ENCODE measurements at places on chromosomes 7 and 10.

DNA sequence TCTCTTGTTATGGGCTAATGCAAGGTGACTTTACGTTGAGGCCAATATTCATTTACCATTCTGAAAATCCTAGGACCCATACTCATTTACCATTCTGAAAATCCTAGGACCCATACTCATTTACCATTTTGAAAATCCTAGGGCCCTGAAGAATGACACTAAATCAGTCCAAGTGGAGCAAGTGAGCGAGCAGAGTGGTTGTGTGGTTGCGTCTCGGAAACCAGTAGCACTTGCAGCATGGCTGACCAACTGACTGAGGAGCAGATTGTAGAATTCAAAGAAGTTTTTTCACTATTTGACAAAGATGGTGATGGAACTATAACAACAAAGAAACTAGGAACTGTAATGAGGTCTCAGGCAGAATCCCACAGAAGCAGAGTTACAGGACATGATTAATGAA lies 6.9 kb downstream of the SAR1A start:
- no peak for DNase-seq

DNA sequence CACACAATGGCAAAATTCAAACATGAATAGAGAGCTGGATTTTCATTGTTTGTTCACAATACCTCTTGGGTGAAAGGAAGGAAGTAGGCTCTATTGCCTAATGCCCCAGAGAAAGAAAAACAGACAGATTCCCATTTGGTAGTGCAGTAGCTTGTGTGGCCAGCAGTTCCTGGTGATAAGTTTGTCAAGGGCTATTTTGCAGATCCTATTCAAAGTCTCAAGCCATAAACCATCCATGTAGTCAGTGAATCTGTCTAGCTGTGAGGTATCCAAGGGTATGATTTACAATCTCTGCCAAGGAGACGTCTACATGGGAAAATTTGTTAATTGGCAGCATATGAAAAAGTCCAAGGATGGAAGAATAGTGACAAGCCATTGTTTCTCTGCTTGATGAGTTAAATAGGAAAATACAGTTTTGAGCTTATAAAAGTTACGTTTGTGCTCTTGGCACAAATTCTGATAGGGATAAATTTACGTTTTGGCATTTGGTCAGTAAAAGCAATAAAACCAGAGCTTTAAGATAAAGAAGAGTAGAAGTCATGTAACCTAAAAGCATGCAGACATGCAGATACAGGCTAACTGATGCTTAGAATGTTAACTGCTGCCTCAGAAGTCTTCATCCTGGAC lies 269.1 kb downstream of the GATA3 start:
- no peak for DNase-seq

DNA sequence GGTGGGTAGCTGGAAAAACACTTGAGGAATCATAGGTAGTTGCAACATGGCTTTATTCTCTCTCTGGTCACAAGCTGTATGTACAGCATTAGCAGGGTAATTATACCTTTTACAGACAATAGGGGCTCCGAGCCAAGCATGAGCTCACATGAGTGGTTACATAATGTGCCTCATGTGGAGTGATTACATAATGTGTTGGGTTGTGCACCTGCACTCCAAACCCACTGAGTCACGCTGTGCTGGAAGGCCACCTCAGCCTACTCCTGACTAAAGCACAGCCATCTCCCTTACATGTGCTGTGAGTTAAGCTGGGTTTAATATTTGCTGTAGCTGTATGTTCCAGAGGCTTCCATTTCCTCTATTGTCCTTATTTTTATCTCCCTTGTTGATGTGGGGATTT lies 348.7 kb upstream of the SEMA3C start:
- DNase-seq = peak; percentile 81

DNA sequence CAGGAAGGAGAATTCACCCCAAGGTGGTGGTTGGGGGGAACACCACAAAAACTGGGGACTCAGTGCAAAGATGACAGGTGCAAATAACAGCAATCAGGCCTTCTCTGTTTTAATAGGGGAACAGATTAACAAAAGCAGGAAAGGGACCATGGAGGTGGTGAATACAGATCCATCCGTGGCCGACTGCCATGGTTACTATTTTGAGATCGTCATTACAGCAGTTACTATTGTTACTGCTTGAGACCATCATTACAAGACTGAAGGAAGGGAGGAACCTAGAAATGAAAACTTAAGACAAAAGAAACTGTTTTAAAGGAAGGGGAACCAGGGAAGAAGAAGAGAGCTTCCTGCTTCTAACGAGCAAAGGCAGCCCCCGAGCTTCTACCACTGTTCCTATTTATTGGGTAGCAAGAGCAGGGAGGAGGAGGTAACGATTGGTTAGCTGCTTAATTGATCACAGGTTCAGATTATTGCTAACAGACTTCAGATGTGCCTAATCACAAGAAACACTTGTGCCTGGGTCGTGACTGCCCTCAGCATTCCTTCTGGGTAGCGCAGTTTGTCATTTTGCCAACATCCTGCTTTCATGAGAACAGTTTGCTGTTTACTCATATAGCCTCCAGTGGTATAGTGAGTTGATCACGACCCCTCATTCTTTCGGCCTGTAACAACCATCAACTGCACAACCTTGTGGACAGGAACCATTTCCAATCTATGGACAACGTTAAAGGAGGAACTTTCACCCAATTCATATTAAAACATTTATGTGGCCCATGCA lies 216.3 kb downstream of the CHCHD3 start:
- peak; percentile 19 for DNase-seq

DNA sequence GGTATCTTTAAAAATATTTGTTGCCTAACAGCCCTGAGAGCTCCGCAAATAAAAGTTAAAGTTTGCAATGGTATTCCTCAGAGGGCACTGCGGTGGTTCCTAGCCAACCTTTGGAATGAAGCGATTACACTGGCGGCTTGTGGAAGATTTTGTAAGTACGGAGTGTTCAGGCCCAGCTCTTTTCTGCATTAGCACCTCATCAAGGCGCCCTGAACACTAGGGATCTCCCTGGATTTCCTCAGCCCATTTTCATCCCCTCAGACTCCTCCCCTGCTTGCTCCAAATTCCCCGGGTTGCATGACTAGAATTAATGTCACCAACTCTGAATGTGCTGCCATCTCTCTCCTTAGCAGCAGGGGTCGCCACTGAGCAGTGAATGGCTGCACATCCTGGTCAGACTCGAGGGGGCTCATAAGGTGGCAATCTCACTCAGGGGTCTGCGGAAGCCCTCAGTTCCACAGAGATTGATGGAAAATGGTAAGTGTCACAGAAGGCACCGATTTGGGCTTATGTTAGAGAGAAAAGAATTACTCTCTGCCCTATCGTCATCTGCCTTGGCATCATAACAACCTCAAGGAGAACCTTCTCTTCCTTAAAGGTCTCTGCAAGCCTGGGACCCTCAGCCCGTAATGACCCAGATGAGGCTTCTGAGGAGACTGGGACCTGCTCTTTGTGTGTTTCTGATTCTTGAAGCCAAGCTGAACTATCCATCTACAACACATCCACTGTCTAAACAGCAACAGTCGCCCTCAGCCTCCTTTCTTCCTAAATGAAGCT lies 262.8 kb upstream of the AOAH start:
- DNase-seq = no peak

DNA sequence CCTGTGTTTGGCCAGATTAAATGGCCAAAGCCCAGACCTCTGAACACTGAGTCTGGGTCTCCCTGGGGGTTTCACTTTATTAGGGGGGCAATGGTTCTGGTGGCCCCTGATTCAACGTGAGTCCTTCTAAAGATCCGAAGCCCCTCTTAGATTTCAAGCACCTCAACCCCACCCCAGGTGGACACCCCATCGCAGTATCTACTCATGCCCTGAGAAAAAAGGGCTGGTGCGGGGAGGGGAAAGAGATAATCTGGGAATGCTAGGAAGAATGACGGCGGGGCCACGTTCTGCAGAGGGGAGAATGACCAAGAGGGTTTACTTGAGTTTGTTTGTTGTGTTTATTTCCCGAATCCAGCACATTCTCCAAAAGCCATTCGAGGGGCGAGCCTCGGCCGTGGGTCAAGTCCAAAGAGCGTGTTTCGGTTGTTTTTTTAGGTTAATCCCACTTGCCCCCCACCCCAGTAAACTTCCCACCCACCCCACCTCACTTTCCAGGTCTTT lies 832 bp downstream of the PDLIM1 start:
- no peak for DNase-seq

- DNase-seq = no peak
Measured at GRCh38 chr10:110008518-110009339, 945 bp downstream of the ADD3 start.

DNA sequence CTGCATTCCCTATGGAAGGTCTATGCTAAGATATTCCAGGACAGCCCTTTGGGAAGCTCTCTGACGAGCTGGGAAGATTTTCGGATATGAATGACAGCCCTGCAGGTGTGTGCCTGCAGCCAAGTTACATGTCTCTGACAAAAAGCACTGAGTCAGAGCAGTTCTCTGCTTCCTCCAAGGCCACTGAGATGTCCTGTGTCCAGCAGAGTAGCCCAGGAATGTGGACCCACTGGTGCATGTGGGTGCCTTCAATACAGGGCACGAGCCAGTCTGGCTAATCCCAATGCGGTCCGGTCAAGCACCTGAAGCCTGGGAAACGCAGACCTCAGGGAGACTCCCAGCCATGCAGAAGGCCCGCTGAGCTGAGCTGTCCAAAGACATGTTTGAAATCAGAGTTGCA lies 565.7 kb downstream of the TCERG1L start:
- no peak for DNase-seq

DNA sequence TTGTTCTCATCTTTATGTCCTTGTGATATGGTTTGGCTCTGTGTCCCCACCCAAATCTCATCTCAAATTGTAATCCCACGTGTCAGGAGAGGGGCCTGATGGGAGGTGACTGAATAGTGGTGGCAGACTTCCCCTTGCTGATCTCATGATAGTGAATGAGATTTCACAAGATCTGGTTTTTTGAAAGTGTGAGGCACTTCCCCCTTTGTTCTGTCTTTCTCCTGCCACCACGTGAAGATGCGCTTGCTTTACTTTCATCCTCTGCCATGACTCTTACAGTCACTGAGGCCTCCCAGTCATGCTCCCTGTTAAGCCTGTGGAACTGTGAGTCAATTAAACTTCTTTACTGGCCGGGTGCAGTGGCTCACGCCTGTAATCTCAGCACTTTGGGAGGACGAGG lies 161.0 kb downstream of the HERPUD2 start:
- DNase-seq = no peak

DNA sequence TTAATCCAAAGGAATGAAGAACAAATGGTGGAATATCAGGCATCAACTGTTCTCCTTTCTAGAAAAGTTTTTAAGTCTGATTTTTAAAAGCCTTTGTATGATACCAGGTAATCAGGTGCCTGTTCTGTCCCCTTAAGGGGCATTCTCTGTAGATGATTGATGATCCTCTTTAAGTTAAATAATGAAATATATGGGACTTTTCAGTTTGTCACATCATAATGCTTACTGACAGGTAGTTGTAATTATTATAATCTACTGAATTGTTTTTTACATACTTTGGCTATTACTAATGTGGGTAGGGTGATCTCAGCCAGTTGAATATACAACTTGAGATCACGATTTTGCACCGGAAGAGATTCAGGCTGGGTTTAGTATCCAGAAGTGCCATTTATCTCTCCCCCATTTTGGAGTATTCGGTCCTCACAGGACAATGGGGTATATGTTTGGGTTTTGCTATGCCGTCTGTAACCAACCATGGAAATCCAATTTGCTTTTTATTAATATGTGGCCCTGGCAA lies 330.2 kb downstream of the BICC1 start:
- no peak for DNase-seq

DNA sequence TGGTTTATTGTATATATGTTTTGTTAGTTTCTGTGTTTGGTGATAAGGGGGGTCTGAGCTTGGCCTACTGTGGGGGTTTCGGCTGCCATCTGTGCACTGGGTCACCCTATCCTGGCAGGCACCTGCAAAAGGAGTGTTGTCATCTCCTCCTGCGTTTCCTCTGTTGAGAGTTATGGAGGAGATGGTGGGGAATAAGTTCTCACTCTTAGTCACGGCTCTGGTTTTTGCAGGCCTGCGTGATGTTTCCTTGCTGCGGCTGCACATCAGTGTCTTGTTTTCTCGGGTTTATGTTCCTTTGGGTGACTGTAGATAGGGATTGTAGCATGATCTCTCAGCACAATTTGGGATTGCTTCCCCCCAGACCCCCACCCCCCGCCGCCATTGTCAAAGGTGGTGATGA lies 36.8 kb downstream of the CCM2 start:
- DNase-seq = no peak

- DNase-seq = no peak
Measured at GRCh38 chr7:41116817-41117216, 586.1 kb downstream of the INHBA start.

GRCh38 chr7:134212576-134213546 lies 85.7 kb downstream of the LRGUK start:
- DNase-seq = peak; percentile 22

- DNase-seq = no peak
Measured at GRCh38 chr7:132189881-132190280, 386.4 kb downstream of the PLXNA4 start.

GRCh38 chr7:144725070-144725469 lies 110.8 kb downstream of the TPK1 start:
- no peak for DNase-seq

- no peak for DNase-seq
Measured at GRCh38 chr7:17500736-17501135, 202.3 kb downstream of the AHR start.

- no peak for DNase-seq
Measured at GRCh38 chr7:721619-722248, 4.8 kb upstream of the DNAAF5 start.

DNA sequence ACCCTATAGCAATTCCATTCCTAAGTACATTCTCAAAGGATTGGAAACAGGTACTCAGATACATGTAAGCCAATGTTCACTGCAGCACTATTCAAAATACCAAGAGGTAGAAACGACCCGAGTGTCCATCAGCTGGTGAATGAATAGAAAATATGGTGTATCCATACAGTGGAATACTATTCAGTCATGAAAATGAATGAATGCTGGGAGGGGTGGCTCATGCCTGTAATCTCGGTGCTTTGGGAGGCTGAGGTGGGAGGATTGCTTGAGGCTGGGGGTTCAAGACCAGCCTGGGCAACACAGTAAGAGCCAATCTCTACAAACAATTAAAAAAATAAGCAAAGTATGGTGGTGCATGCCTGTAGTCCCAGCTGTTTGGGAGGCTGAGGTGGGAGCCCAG lies 62.8 kb downstream of the CLEC2L start:
- no peak for DNase-seq

DNA sequence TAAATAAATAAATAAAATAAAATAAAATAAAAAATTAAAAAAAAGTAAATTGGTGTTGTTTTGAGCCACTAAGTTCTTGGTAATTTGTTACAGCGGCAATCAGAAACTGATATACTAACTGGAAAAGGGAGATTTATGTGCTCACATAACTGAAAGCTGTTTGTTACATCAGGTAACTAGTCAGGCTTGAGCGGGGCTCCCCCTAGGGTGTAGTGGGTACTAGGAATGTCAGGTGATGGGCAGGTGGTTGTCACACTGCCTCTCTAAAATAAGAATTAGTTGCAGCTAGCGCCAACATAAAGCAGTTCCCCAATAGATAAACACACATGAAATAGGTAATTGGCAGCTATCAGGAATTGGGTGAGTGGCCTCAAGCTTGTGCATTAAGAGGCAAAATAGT lies 1336.9 kb downstream of the XPNPEP1 start:
- DNase-seq = no peak

GRCh38 chr10:62858364-62858763 lies 42.2 kb upstream of the EGR2 start:
- DNase-seq = peak; percentile 8

- no peak for DNase-seq
Measured at GRCh38 chr7:4022265-4022664, 659.8 kb upstream of the FOXK1 start.

- peak; percentile 87 for DNase-seq
Measured at GRCh38 chr10:24463611-24464426, 254.9 kb downstream of the KIAA1217 start.

- no peak for DNase-seq
Measured at GRCh38 chr10:8149991-8150390, 95.5 kb downstream of the GATA3 start.

GRCh38 chr7:155992974-155993373 lies 180.7 kb upstream of the SHH start:
- no peak for DNase-seq
